ENCODE measurements at places on chromosomes 1 and 21. TPM values are rescaled to one million over a fixed set of nuclear protein-coding genes. Genes with fewer than 3 reads are reported as not detected.

GRCh38 chr1:37487619-37487984 is 13.2 kb downstream of the ZC3H12A start:
- no peak for DNase-seq

- DNase-seq: no peak
Measured at GRCh38 chr21:17590430-17590829, 22.3 kb downstream of the BTG3 start.

DNA sequence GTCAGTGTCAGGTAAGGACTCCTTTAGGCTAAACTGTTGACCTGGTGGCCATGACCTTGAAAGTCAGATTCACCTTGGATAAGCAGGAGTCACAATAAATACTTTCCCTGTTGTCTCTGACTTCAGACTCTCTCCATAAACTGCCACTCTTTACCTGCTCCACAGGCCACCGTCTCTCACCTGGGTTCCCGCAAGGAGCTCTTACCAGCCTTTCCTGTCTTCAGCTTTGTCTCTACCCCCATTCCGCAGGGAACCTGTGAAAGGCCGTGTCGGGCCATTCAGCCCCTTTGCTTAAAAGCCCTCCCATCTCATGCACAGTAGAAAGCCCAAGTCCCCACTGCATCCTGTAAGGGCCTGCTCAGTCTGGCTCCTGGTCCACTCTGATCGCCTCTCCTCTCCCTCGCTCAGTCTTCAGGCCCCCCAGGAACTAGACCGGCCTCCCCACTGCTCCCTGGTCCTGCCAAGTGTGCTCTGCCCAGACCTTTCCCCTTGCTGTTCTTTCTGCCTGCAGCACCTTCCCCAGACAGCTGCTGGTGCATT is 79.5 kb downstream of the ACTL8 start:
- DNase-seq: no peak

- no peak for DNase-seq
Measured at GRCh38 chr1:63362578-63362977, 4.8 kb upstream of the ALG6 start.

OLIG2 gene
- 0.93 TPM for polyA plus RNA-seq

NBPF20 gene
- 0.27 TPM for polyA plus RNA-seq

SPOCD1 gene
- 4.2 TPM for polyA plus RNA-seq

DNA sequence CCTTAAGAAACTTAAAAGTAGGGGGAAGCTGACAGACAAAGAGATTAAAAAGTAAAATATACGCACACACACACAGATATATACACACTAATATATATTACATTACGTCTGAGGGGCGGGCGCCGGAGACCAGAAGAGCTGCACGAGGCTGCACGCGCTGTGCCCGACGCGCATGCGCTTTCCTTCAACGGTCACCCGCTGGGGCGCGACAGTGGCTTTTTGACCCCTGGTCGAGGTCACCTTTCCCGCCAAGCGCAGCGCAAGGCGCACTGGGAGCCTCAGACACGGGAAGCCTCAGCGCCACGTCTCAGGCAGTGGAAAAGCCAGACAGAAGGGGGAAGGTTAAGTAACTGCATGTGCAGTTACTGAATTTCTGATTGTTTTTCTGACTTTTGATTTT is at the start of gene HORMAD1:
HORMAD1 (minus strand) TSS at position 193 of the 400 bp plus-strand sequence. CDS start 1,390 bp downstream, outside the sequence.
- no peak for DNase-seq

DNA sequence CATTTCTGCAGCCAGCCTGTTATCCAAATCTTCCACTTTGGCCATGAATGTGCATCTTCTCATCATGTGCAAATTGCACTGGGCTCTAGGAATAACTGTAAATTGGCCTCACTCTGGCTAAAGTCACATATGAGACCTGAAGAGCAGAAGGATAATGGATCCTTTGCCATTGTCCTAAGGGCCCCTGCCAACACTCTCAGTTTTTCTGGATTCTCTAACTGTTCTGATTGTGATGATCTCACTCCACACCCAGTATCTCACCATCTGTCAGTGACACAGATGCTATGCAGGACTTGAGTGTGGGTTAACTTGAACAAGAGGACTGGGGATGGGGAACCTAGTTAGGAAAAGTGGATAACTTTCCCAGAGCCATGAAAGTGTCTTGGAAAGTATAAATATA is 8.5 kb upstream of the FYB2 start:
- no peak for DNase-seq

DNA sequence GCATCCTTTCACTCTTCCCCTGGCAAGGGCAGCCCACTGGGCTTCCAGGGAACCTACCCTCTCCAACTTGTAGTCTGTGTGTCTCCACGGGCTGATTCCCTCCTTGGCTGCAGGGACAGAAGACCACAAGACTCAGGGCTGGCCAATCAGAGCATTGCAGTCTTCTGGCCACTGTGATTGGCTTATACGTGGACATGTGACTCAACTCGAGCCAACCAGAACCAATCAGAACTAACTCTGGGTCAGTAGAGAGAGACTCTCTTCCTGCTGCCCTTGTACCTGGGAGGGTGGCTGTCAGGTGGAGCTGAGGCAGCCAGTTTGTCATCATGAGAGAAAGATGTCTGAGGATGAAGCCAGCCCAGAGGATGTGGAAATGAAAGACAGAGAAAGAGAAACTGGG is 64.0 kb downstream of the DHRS3 start:
- DNase-seq: no peak

SEMA4A gene
- 10.6 TPM for polyA plus RNA-seq

CFHR4 gene
- polyA plus RNA-seq: not detected

DNA sequence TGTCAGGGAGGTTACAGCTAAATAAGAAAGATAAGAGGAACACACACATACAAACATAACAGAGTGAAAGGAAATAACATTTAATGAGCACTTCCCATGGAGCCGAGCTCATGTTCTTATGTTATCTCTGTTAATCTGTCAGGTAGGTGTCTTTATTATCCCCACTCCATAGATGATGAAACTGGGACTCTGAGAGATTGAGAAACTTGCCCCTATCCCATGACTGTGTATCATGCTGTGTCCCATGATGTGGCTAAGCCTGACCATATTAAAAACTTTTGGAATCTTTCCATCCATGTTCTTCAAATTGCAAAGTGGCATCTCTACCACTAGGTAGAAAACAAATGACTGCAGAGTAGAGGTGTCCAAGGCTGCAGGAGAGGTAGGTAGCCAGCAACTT is 285.2 kb upstream of the SGIP1 start:
- DNase-seq: no peak

- DNase-seq: no peak
Measured at GRCh38 chr1:29052941-29053340, 70.8 kb downstream of the TMEM200B start.
